ENCODE measurements at places on chromosomes 5 and 9.
A peak's percentile ranks its signal among the peaks of the same experiment; 100 is the strongest.

DNA sequence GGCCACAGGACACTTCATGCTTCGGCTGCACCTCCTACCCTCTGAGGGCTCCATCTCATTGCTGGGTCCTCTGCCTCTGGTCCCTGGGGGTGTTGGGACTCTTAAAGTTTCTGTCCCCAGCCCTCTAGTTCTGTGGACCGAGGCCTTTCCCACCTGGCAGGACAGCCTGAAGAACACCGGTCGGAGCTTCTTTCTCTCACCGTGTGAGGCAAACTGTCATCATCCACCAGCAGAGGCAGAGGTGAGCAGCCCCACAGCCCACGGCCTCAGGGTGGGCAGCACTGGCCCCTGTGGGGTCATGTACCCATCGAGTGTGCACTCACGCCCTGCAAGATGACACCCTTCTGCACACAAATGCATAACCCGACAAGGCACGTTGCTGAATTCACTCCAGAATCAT is 49.9 kb downstream of the IRX2 start:
- no peak for DNase-seq

GRCh38 chr5:28468166-28468565 is 1429.8 kb upstream of the CDH9 start:
- no peak for DNase-seq

- DNase-seq, result no peak
These were observed 612.0 kb upstream of the CLINT1 start for GRCh38 chr5:158470764-158471534.

DNA sequence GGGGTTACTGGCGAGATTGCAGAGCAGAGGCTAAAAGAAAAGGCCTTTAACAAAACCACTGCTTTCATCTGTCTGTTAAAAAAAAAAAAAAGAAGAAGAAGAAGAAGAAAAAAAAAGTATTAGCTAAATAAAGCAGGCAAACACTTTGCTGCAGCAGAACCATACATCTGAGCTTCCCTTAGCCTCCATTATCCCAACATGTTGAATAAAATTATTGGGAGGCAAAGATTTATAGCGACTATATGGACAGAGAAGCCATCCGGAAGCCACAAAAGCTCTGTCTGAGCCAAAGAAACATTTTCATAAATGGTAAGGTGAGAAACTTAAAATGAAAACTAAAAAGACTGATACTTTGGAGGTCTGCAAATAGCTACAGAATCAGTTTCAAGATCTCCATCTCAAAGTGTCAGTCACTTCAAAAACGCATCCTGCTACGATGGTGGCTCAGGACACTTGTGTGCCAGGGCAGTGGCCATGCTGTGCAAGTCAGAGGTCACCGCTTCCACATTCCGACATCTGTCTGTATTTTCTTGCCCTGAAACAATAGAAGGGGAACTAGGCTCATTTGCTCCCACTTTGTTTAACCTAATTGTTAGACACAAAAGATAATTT is 9.6 kb downstream of the EFNA5 start:
- no peak for DNase-seq

DNA sequence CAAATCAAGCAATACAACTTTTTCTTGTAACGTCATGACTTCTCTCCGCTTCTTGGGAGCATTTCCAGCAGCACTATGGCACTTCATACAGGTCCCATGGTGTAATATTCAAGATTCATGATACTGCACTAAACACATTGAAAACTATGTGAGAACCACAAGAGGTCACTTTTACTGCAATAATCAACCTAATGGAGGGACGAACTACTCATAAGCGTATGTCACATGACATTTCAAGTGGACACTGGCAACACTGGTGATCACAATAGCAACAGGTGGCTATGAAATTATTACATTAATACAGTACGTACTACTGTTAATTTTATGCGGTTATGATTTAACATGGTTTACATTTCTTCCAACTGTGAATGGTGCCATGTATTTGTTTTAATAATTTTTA is 78.6 kb upstream of the TBC1D9B start:
- DNase-seq, result no peak

- DNase-seq, result no peak
These were observed 5.8 kb upstream of the PCA3 start for GRCh38 chr9:76758476-76758875.

DNA sequence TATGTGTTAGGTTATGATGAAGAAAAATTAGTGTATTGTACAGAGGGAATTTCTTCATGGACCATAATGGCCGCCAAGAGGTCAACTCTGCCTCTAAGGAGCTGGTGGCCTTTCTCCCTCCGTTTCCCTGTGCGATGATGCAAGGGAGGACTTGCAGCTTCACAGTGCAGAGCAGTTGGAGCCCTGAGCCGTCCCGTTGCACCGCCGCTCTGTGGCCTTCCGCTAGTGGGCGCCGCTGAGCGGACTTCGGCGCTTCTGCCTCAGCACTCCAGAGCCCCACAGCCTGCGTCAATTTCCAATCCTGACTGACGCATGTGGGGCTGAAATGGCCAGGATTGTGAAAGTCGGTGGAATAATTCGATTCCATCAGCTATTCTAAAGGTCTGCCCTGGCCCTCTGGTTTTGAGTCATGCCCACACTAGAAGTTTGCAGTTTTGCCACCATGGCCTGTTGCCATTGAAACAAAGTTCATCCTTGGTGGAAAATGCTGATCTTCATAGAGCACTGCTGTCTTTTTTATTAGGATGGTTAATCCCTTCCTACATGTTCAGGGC is 22.7 kb upstream of the LECT2 start:
- DNase-seq, result peak; percentile 8

DNA sequence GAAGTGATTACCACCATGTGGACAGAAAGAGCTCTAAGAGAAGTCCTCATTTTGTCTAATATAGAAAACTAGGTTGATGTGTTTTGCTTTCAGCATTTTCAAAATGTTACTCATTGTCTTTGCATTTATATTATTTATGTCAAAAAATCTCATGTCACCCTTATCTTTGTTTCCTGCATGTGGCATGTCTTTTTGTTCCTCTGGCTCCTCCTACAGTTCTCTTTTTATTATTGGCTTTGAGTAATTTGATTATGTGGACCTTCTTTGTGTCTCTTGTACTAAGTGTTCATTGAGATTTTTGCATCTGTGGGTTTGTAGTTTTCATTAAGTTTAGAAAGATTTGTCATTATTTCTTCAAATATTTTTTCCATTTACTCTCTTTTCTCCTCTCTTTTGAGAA is 58.8 kb downstream of the GNG10 start:
- DNase-seq, result no peak

DNA sequence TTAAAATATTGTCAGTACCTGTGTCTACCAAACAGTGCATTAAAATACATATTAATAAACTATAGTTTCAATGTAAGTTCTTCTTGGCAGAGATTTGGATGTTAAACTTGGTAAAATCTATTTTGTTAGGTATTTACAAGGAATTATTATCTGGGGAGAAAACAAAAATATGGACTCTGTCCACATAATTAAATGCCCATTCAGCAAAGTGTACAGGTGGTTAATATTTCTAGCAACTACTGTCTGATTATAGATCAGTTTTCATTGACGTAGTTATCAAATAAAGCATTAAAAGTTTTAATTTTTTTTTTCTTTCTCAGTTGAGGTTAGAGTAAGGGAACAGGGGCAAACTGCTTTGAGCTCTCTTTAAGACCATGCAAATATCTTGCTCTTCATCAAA is 88.9 kb downstream of the NNT start:
- no peak for DNase-seq

DNA sequence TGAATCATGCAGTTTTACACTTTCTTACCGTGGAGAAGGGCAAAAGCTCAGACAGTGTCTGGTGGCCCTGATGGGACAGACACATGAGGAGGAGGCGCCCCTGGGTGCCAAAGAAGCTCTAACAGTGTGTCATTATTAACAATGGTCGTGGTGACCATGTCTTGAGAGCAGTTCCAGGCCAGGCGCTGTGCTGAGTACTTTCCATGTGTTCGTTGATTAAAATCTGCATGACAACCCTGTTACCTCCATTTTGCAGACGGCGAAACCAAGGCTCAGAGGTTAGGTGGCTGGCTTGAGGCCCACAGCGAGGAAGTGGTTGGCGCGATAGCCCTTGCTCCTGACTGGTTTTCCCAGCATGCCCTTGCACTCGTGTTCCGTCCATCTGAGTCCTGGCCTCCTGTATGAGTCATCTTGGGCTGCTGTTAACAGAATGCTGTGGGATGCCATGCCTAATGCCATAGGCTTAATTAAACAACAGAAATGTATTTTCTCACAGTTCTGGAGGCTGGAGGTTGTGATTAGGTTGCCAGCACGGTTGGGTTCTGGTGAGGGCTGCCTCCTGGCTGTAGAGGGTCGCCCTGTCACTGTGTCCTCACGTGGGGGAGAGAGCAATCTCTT is 92.0 kb downstream of the AMBP start:
- no peak for DNase-seq

GRCh38 chr5:79875230-79875629 is 115.8 kb downstream of the MTX3 start:
- no peak for DNase-seq

GRCh38 chr5:73338256-73339050 is 110.1 kb downstream of the FOXD1 start:
- no peak for DNase-seq

GRCh38 chr5:78472469-78473106 is 112.2 kb downstream of the SCAMP1 start:
- no peak for DNase-seq

- no peak for DNase-seq
These were observed 334.8 kb downstream of the TRIM32 start for GRCh38 chr9:117021906-117022305.

GRCh38 chr5:168756453-168757391 is 177.6 kb upstream of the PANK3 start:
- DNase-seq, result no peak

DNA sequence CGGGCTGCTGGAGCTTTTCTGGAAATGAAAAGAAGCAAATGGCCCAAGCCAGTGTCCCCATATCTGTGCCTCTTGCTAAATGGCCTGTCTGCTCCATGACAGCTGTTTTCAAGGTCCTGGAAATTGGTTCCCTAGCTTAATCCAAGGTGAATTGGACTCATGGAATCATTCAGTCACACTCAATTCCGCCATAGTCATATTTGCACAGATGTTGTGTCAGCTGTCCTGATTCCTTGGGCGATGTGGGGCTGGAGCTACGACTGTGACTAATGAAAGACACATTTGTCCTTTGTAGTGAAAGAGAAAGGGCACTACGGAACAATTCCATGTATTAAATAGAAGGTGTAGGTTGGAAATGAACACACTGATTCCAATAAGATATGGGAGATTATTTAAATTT is 102.9 kb upstream of the MEGF10 start:
- no peak for DNase-seq

- no peak for DNase-seq
These were observed 391 bp upstream of the NRG2 start for GRCh38 chr5:140043508-140043872.

DNA sequence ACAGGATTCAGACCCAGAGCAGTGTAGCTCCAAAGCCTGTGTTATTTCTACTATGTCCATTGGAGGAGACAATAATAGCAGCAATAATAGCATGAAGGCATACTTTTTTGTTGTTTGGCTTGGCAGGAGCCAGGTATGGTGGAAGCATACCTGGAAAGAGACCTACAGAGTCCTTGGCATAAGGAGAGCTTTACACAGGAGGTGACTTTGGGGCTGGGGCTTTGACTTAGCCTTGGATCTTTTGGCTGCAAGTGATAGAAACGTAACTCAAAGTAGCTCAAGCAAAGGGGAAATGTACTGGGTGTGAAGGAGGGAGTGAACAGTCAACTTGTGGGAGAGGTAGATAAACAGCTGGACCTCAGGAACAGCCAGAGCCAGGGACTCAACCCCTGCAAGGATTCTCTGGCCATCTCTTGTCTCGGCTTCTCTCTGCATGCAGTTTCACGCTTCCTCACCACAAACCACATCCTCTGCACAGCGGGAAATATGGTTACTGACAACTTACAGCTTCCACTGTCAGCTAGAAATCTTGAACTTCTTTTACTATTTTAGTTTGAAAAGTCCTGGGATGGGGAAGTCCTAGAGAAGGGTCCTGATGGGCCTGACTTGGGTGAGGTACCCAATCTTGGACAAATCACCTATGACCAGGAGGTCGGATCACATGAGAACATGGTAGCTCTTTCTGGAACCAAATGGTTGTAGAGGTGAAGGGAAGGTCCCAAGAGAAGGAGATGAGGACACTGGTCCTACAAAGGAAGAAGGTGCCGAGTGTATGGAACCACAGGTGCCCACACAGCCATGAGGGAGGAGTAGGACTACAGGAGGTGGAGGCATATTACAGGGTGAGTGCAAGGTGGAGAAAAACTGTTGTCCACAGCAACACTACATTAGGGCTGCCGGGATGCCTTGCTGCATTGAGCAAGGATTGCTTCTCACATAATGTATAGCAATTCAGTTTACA is 47.0 kb upstream of the TGFBR1 start:
- DNase-seq, result peak; percentile 55

- no peak for DNase-seq
These were observed 293.5 kb downstream of the ASTN2 start for GRCh38 chr9:117121316-117121715.

- DNase-seq, result no peak
These were observed at the start of gene CRHBP for GRCh38 chr5:76952795-76953536. Gene CRHBP, plus strand, starts transcription at chr5:76953045. Its CDS starts 90 bp downstream, at chr5:76953135.

- DNase-seq, result no peak
These were observed 45.3 kb downstream of the SLC36A1 start for GRCh38 chr5:151492729-151493128.

GRCh38 chr5:38562444-38563210 is 6.2 kb upstream of the LIFR start:
- no peak for DNase-seq

- no peak for DNase-seq
These were observed 99.9 kb downstream of the FAM174A start for GRCh38 chr5:100634937-100635534.

All from stimulated activated CD8-positive, alpha-beta memory T cell treated with anti-CD3 and anti-CD28 coated beads, Interleukin-7, amount 100 ng/mL, for 48 hours (primary cell).